NCI-H1092 treated with DMSO at 0.1 percent for 48 hours (cell line): ENCODE measurements at places on chromosomes 2 and 18.
A peak's percentile ranks its signal among the peaks of the same experiment; 100 is the strongest.

- no peak for DNase-seq
These were observed 40.0 kb upstream of the INPP4A start for GRCh38 chr2:98404556-98405250.

DNA sequence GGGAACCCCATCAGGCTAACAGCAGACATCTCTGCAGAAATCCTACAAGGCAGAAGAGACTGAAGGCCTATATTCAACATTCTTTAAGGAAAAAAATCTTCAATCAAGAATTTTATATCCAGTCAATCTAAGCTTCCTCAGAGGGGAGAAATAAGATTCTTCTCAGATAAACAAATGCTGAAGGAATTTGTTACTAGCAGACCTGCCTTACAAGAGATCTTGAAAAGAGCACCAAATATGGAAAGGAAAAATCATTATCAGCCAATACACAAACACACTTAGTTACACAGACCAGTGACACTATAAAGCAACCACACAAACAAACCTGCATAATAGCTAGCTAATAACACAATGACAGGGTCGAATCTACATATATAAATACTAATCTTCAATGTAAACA, 96.5 kb downstream of the SUCLG1 start:
- no peak for DNase-seq

GRCh38 chr2:11677136-11678055, 7.4 kb upstream of the NTSR2 start:
- no peak for DNase-seq

DNA sequence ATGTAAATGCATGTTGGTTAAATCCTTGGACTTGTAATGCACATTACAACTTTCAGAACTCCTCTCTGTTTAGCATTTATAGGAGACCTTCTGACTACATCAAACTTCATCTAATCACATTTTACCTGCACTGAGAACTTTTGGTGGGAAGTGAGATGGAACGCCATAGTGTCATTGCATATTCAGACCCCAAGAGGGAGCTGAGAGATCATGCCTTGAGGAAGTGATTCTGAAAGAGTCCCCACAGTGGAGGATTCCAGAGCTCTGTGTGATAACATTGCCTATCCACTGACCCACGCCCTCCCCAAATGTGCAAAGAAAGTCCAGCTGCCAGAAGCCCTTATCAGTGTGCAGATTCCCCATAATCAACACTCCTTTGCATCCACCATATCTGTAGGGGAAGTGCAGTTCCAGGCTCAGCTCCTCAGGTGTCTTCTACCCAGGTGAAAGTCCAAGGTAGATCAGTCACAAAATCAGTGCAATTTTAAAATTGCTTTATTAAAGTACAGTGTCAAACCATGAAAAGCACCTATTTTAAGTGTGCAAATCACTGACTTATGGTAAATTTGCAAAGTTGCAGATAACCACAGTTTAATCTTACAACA, 212.4 kb downstream of the RPIA start:
- peak; percentile 10 for DNase-seq

DNA sequence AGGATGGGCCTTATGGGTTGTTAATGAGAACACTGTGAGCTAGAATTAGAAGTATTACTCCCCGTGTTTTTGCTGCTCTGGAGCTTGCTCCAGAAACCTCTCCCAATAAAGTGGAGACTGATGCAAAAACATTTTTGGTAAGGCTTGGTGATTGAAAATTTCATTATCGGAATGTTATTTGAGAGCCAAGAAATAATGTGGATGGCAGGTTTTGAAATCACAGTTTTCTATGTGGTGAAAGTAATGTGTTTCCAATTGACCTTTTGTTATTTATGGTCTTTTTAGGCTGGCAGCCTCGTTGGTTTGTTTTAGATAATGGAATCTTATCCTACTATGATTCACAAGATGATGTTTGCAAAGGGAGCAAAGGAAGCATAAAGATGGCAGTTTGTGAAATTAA, 5.1 kb downstream of the PLEKHA3 start:
- no peak for DNase-seq

DNA sequence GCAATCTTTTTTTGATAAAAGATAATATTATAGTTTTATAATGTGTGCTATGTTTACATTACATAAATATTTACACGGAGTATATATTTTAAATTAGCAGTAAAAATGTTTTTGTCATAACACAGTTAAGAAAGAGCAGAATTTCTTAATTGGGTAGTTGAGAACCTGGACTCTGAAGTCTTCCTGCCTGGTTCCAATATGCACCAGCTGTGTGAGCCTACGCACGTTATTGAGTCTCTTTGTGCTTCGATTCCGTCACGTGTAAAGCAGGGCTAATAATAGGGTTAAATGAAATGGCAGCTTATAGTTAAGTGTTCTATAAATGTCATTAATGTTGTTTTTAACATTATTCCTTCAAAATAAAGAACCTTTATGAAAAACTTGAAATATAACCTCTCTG, 1.2 kb upstream of the CCDC88A start:
- DNase-seq: no peak

DNA sequence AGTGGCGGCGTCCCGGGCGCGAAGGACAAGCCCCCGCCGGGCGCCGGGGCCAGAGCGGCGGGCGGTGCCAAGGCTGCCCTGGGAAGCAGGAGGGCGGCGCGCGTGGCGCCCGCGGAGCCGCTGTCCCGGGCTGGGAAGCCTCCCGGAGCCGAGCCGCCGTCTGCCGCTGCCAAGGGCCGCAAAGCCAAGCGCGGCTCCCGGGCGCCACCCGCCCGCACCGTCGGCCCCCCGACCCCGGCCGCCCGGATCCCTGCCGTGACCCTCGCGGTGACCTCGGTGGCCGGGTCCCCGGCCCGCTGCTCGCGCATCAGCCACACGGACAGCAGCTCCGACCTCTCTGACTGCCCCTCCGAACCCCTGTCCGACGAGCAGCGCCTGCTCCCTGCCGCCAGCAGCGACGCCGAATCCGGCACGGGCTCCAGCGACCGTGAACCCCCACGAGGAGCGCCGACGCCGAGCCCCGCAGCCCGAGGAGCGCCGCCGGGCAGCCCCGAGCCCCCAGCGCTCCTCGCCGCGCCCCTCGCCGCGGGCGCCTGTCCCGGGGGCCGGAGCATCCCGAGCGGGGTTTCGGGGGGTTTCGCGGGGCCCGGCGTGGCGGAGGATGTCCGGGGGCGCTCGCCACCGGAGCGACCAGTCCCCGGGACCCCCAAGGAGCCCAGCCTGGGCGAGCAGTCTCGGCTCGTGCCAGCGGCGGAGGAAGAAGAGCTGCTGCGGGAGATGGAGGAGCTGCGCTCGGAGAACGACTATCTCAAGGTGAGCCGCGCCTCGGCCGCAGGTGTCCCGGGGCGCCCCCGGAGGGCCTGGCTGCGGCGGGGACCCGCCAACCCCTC, 820 bp downstream of the MTCL1 start:
- no peak for DNase-seq

GRCh38 chr18:54983041-54983686, 23.9 kb upstream of the CCDC68 start:
- peak; percentile 67 for DNase-seq

GRCh38 chr2:119583291-119583690, 39.0 kb downstream of the CFAP221 start:
- DNase-seq: no peak

- DNase-seq: no peak
These were observed 6.6 kb downstream of the RIT2 start for GRCh38 chr18:43108882-43109281.

DNA sequence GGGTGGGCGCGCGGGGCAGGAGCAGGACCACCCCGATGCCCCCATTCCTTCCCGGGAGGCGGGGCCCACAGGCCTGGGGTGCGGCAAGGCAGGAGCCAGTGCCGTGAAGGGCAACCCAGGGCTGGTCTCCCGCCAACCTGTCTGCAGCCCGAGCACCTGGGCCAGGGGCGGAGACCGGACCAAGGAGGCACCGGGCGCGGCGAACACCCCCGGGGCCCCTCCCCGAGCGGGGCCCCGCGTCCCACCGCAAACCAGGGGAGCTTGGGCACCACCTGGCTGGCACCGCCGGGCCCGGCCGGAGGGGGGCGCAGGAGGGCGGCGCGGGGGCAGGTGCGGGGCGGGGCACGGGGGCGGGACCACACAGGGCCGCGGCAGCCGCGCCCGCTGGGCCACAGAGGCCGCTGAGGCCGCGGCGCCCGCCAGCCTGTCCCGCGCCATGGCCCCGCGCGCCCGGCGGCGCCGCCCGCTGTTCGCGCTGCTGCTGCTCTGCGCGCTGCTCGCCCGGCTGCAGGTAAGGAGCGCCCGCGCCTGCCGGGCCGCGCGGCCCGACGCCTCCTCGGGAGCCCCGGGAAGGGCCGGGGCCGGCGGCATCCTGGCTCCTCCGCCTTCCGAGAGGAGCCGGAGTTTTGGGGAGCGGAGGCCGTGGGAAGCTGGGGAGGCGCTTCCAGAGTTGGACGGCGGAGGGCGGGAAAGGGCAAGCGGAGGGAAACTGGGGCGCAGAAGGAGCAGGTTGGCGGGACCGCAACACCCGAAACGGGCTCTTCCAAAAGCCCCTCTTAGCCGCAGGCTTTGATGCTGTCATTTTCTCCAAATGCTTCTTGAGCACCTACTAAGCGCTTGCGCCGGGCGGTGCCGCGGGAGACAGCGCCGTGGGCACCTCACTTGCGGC, at the start of gene TNFRSF11A:
Gene TNFRSF11A (plus strand): TSS at position 394 of the 889 bp plus-strand sequence. CDS start 43 bp downstream, at position 437.
- peak; percentile 46 for DNase-seq

DNA sequence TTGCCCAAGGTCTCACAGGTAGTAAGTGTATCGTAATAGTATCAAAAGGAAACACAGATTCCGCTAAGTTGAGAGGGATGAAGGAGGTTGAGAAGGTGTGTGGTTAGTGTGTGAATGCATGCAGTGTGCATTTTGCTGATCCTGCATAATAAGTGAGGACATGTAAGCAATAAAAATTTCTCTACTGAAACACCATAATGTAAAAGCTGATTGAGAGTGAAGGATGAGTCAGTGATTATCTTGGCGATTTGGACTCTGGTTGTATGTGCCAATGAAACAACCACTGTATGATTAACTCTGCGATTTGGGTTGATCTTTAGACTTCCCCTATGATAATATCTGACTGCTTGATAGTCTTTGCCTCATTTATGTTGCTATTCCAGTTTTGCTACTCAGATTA, 16.7 kb upstream of the ADGRF3 start:
- no peak for DNase-seq

DNA sequence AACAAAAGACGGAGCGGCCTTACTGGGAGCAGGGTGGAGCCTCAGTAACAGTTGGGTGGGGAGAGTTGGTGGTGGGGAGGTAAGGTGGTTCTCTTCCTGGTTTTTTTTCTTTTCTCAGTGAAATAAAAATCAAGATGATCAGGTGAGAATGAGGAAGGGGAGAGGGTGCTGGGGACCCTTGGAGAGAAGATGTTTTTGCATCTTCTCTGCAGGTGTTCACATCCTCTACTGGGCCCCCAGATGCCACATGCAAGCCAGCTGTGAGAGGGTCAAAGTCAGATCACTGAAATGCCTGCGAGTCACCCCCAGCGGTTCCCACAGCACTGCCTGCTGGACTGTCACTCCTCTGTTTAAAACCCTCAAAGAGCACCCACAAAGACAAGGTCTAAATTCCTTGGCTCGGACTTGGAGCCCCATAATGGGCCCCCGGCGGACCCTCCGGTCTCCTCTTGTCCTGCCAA, 69.8 kb upstream of the FHL2 start:
- no peak for DNase-seq

DNA sequence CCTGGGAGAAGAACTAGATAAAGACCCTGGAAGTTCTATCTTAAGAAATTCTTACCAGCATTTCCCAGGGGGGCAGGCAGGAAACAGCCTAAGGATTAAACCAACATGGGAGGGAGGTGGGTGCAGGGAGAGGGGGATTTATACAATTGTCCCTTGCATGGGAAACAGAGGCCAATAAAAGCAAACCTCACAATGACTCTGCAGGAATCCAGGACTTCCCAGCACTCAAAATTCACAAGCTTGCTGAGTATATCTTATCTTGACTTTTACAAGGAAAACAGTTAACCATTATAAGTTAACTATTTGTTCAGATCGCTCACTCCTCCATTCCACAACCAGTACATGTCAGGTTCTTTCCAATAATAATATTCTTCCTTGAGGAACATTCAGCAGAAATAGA, 241.3 kb downstream of the MREG start:
- no peak for DNase-seq

- DNase-seq: no peak
These were observed 80.3 kb downstream of the VSNL1 start for GRCh38 chr2:17620841-17621240.

GRCh38 chr2:85577386-85578242, at the start of gene VAMP8:
TSS of gene VAMP8 (plus strand) at chr2:85577586. CDS start at chr2:85577647, 61 bp downstream.
- DNase-seq: no peak

- no peak for DNase-seq
These were observed 14.8 kb downstream of the EVA1A start for GRCh38 chr2:75545922-75546321.

- no peak for DNase-seq
These were observed 1.4 kb upstream of the ANXA4 start for GRCh38 chr2:69740502-69740951.

- DNase-seq: no peak
These were observed 246.8 kb downstream of the TMEM182 start for GRCh38 chr2:103008586-103008985.

DNA sequence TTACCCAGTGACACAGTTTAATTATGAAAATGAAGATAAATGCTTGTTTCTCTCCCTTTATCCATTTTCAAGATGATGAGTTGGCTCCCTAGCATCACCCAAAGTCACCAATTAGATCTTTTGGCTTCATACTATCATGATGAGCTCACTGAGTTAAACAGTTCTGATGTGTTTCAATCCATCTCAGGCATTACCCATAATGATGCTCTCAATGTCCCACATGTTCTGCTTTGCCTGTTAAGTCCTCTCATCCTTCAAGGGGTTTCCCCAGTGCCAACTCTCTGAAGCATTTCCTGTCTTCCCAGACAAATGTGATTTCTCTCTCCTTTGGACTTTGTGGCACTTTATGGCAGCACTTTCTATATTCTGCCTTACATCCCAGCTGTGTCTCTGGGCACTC, 92.6 kb downstream of the EPB41L3 start:
- no peak for DNase-seq

GRCh38 chr2:186695081-186695756, 1.4 kb downstream of the FAM171B start:
- DNase-seq: peak; percentile 39

DNA sequence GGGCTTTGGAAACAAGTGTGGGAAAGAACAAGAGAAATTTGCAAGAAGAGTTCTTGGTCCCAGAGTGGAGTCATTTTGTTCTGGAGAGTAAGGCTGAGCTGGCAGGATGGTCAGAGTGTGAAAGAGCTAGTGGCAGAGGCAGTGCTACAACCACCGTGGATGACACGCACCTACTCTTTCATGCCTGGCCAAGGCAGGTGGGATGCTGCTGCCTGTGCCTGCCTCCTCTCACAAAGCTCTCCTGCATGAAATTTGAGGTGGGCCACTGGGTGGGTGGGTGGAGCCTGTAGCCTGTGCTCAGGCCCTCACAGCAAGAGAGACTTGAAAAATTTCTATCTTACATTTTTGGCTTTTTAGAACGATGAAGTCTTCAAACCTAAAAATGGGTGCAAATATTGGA, 9.4 kb upstream of the INO80C start:
- DNase-seq: no peak
